HEK293T (cell line): ENCODE measurements at places on chromosomes 6 and 20.

GRCh38 chr6:139643986-139644385 lies 269.5 kb upstream of the CITED2 start:
- DNase-seq: no peak

GRCh38 chr6:30828027-30828962 lies 56.0 kb upstream of the DDR1 start:
- DNase-seq: peak; percentile 82

GRCh38 chr6:163646866-163647265 lies 232.3 kb downstream of the QKI start:
- DNase-seq: no peak

- no peak for DNase-seq
Measured at GRCh38 chr6:105832313-105832761, 253.8 kb upstream of the PRDM1 start.

- peak; percentile 69 for DNase-seq
Measured at GRCh38 chr6:156617376-156617775, 159.8 kb upstream of the ARID1B start.

- no peak for DNase-seq
Measured at GRCh38 chr6:37262446-37263026, 4.6 kb upstream of the TMEM217 start.

DNA sequence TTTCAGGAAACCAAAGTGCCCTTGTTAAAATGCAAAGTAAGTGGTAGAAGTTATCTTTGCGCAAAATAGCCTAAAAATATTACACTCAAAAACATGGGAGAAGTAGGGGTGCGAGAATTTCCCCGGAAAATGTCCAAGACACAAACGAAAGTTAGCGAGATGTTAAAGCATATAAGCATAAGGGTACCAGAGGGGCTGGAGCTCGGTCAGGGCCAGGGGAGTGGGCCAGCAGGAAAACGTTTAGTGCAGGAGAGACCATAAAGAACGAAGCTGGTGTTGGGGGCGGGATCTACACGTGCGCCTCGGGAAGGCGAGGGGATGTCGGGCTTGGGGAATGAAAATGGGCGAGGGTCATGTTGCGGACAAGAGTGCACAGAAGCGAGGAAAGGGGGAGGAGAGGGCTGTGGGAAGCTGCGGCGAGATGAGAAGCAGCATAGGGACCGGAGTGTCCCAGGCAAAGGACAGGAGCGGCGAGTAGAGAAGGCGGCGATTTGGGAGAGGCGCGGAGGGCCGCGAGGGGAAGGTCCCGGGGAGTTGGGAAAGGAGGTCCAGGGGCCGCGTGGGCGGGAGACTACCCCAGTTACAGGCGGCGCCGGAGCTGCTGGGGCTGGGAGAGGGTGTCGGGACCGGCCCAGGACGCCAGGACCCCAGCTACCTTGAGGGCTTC lies 600 bp downstream of the XPO5 start:
- peak; percentile 61 for DNase-seq

DNA sequence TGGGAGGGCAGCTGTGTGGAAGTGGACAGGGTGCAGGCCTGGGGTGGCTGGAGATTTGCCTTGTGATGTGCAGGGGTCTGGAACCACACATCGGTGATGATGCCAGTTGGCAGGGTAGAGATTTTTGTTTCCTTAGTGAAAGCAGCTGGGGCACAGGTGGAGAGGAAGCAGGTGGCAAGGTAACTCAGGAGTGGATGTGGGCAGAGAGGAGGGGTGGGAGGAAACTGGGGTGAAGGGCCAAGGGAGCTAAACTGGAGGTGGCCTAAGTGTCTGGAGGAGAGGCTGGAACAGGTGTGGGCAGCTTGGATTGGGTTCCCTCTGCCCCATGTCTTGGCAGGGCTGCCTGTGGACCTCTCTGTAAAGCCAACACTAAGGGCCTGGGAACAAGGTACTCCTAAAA lies 4.7 kb upstream of the SCUBE3 start:
- no peak for DNase-seq

- no peak for DNase-seq
Measured at GRCh38 chr20:46765506-46766120, 56.2 kb downstream of the SLC2A10 start.

DNA sequence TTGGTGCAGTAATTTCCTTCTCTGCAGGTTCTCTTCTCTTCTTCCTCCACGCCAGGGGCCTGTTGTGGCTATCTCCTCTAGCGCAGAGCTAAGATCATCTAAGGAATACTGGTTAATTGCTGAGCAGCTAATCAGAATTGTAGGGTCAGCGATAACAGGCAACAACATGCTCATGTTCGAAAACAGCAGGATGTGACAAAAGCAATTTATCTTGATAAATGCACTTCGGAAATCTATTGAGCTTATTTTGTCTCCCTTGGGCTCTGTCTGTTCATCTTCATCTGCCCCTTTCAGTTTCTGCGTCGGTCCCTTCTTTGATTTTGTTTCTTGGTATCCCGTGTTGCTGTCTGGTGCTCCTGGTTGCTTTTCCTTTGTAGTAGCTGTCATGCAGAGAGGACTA lies 67.3 kb upstream of the MAP3K7 start:
- DNase-seq: no peak

GRCh38 chr6:43708860-43709653 lies 21.5 kb upstream of the MRPS18A start:
- DNase-seq: no peak
